ENCODE measurements at places on chromosomes 11 and 22.

GRCh38 chr11:47415949-47416472 is 7.6 kb downstream of the SLC39A13 start:
- H3K27me3 ChIP-seq = no peaks in the 10 kb centered on the region
- peak overlapping the region; percentile 33 for H3K27ac ChIP-seq
- peaks cover 3% of the 10 kb centered on the region for H3K4me1 ChIP-seq
- peak; percentile 49 for DNase-seq
- peaks cover 67% of the 10 kb centered on the region for H3K36me3 ChIP-seq

DNA sequence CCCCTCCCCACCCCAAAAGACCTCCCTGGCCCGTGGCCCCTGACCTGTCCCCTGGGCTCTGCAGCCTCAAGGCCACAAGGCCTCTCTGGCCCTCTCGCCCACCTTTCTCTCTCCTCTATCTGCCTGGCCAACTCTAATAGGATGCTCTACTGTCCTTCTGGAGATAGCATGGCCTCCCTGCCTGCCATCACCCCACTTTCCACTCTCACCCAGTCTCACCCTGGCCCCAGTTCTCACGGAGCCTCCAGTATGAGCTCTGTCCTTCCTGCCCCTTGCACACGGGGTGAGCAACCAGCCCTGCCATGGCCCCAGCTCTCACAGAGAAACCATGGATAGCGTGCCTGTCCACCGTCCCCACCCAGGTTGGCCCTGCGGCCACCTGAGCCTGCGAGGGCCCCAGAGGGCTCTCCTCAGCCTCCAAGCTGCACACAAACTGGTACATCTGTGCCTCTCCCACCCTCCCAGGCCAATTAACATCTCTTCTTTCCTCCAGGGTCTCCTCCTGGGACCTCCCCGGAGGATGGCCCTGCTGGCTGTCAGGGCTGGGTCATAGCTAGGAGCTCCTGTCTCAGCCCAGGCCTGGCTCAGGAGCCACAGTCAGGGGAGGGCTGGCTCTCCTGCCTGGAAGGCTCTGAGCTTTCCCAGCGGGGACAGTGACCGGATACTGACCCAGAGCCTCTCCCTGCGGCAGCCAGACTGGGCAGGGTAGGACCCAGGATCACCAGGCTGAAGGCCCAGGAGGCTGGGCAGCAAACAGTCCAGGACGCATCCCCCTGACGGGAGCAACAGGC is 22.3 kb downstream of the RTN4R start:
- H3K4me1 ChIP-seq = peaks cover 21% of the 10 kb centered on the region
- H3K27me3 ChIP-seq = no peaks in the 10 kb centered on the region
- no peak overlapping the region for H3K4me3 ChIP-seq
- no peak for DNase-seq
- H3K27ac ChIP-seq = no peak overlapping the region

DNA sequence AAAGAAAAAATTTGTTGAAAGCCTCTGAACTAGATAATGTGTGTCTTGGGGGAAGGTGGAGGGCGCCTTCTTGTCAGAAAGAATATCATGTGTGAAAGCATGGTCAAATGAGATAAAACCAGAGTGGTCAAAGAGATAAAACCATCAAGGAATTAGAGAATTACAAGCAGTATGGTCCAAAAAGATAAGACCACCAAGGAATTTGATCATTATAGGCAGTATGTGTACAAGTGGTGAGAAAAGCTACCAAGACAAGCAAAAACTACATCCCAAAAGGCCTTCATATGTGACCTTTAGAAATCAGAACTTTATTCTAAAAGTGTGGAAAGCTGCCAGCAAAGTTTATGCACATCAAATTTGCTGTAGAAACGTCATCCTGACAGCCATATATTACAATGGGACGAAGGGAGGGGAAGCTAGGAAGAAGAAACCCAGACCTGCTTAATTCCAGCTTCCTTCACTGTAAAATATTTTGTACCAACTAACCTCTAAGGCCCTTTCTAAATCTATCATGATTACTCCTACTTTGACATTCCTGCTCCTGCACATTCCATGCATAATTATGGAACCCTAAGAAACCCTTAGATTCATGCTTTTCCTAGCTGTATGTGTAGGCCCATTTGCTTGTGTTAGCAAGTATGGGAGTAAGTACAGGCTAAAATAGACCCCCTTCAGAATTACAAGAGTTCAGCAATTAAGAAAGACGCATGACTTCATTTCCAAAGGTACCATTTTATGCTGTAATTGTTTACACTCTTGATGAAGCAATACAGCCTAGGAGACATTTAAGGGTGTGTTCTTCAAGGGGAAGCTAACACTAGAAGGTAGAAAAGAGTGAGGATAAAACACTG is 51.6 kb downstream of the LGR4 start:
- H3K4me3 ChIP-seq = no peak overlapping the region
- H3K27ac ChIP-seq = peak overlapping the region; percentile 22
- no peaks in the 10 kb centered on the region for H3K27me3 ChIP-seq
- no peak for DNase-seq
- H3K4me1 ChIP-seq = peaks cover 2% of the 10 kb centered on the region
- no peaks in the 10 kb centered on the region for H3K36me3 ChIP-seq

DNA sequence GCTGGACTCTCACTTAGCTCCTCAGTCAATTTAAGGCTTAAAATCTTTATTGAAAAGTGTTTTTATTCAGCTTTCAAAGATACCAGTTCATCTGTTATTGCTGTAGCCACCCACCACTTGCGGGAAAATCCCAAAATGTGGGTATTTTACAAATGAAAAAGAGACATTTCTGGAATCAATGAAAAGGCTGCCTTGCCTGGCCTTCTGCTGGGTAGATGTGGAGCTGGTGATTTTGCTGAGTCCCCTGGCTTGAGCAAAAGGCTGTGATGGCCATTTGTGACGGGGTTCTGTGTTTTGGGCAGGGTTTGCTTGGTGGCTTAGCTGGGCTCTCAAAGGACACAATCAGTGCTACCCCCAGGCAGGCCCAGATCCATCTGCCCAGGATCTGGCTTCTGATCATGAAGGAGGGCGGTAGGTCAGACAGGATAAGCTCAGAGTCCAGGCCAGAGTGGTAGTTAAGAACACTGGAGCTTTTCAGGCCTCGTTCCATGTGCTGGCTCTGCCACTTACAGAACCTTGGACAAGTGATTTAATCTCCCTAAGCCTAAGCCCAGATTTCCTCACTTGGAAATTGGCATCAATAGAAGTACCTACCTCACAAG is 36.1 kb downstream of the UBASH3B start:
- H3K27me3 ChIP-seq = no peaks in the 10 kb centered on the region
- H3K36me3 ChIP-seq = no peaks in the 10 kb centered on the region
- no peaks in the 10 kb centered on the region for H3K4me1 ChIP-seq
- H3K27ac ChIP-seq = peak overlapping the region; percentile 48
- no peak for DNase-seq

DNA sequence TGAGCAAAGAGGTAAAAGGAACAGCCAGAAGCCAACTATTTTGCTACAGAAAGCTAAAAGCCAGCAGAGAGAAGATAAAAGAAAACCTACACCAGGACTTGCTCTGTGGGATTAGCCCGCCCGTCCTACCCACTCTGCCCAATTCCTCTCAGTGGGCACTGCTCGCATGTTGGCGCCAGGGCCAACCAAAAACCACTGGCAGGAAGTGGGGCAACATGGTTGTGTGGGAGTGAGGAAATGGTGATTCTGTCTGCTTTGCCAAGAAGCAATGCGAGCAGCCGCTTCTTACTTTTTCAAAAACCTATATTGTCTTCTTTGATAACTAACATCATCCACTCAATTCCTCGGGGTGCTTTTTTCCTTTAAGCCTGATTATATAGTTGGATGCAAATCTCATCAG is 14.2 kb upstream of the APOA1 start:
- peak overlapping the region; percentile 87 for H3K27ac ChIP-seq
- peaks cover 24% of the 10 kb centered on the region for H3K4me1 ChIP-seq
- no peaks in the 10 kb centered on the region for H3K27me3 ChIP-seq
- peaks cover 54% of the 10 kb centered on the region for H3K36me3 ChIP-seq
- no peak for DNase-seq
- no peak overlapping the region for H3K4me3 ChIP-seq

- H3K4me1 ChIP-seq = no peaks in the 10 kb centered on the region
- peaks cover 1% of the 10 kb centered on the region for H3K27me3 ChIP-seq
- H3K36me3 ChIP-seq = no peaks in the 10 kb centered on the region
- no peak overlapping the region for H3K27ac ChIP-seq
- DNase-seq = no peak
Observed at GRCh38 chr11:64659417-64660144, 63.4 kb downstream of the NRXN2 start.

DNA sequence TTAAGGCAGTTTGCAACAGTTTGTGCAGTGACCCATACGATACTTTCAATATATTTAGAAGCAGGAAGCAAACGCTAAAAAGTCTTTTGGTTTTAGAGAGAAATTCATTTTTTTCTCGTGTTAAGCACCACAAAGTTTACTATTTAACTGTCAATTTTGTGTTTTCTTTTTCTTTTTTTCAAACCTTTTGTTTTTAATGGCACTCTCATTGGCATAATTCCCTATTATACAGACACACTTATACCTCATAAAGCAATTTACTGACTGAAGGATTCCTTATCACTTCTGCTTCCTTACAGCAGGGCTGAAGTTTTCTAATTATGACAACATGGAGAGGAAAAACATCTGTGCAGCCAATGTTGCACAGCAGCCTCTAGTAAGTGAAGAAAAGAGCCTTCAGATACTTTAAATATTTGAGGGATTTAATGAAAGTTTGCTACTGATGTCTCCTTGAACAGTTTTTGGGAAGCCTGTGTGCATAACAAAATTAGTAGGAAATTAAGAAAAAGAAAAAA is 2191.2 kb downstream of the LRRC4C start:
- H3K27ac ChIP-seq = no peak overlapping the region
- DNase-seq = no peak
- no peaks in the 10 kb centered on the region for H3K36me3 ChIP-seq
- no peaks in the 10 kb centered on the region for H3K4me1 ChIP-seq
- no peaks in the 10 kb centered on the region for H3K27me3 ChIP-seq
- no peak overlapping the region for H3K4me3 ChIP-seq

GRCh38 chr22:20509344-20510047 is 2.1 kb downstream of the MED15 start:
- no peaks in the 10 kb centered on the region for H3K27me3 ChIP-seq
- DNase-seq = peak; percentile 88
- peak overlapping the region; percentile 33 for H3K4me3 ChIP-seq

DNA sequence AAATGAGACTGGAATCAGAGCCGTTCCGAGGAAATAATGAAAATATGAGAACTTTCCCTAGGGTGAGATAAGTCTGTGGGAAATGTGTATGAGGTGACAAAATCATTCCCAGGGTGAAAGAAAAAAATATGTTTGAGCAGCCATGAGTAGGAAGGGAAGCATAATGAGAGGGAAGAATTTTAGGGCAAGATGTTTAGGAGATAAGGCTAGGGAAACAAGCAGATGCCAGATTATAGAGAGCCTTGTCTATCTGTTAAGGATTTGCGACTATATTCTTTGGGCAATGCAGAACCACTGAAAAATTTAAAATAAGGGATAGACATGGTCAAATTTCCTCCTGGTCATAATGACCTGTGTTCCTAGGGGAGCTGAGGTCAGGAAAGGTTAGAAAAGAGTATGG is 54.4 kb downstream of the STIM1 start:
- H3K36me3 ChIP-seq = no peaks in the 10 kb centered on the region
- H3K27ac ChIP-seq = no peak overlapping the region

DNA sequence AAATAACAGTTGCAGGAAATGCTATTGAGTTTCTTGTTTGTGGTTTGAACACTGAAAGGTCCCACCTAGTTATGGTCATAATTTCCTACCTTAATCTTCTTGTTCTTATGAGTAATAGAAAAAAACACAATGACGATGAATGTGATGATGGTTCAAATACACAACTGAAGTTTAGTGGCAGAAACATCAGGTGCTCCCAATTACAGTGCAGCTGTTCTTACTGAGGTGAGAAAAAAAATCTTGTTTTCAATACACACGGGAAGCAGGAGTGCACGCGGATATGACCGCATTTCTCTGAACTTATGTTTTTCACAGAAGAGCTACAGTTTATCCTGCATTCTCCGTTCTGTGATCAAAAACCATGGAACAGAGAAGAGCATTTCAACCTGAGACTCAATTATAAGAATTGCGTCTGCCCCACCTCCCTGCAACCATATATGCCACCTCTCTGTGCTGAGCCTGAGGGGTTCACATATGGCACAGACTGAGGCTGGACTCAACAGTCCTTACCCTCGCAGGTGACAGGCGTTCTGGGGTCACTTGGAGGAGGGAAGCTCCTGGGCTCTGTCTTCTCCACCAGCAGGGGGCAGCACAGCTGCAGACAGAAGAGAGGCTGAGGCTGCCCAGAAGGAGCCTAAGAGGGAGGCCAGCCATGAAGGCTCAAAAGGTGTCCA is 99.7 kb upstream of the IGLL5 start:
- no peak overlapping the region for H3K4me3 ChIP-seq
- no peaks in the 10 kb centered on the region for H3K27me3 ChIP-seq
- H3K4me1 ChIP-seq = peaks cover 45% of the 10 kb centered on the region
- H3K36me3 ChIP-seq = no peaks in the 10 kb centered on the region
- DNase-seq = peak; percentile 58

GRCh38 chr11:9138612-9139579 is 47.5 kb upstream of the SCUBE2 start:
- H3K36me3 ChIP-seq = peaks cover 32% of the 10 kb centered on the region
- H3K4me1 ChIP-seq = no peaks in the 10 kb centered on the region
- H3K27me3 ChIP-seq = no peaks in the 10 kb centered on the region
- H3K27ac ChIP-seq = no peak overlapping the region

GRCh38 chr22:38957046-38957770 is at the start of gene APOBEC3A:
APOBEC3A (plus strand) TSS chr22:38957609; CDS start chr22:38957692, 83 bp downstream.
- H3K36me3 ChIP-seq = no peaks in the 10 kb centered on the region
- no peak for DNase-seq
- H3K27me3 ChIP-seq = no peaks in the 10 kb centered on the region
- H3K4me1 ChIP-seq = peaks cover 26% of the 10 kb centered on the region
- H3K27ac ChIP-seq = no peak within 1 kb of the TSS

GRCh38 chr11:22084056-22084455 is 108.8 kb upstream of the ANO5 start:
- H3K27ac ChIP-seq = no peak overlapping the region
- H3K4me1 ChIP-seq = peaks cover 9% of the 10 kb centered on the region
- DNase-seq = no peak
- no peaks in the 10 kb centered on the region for H3K27me3 ChIP-seq

DNA sequence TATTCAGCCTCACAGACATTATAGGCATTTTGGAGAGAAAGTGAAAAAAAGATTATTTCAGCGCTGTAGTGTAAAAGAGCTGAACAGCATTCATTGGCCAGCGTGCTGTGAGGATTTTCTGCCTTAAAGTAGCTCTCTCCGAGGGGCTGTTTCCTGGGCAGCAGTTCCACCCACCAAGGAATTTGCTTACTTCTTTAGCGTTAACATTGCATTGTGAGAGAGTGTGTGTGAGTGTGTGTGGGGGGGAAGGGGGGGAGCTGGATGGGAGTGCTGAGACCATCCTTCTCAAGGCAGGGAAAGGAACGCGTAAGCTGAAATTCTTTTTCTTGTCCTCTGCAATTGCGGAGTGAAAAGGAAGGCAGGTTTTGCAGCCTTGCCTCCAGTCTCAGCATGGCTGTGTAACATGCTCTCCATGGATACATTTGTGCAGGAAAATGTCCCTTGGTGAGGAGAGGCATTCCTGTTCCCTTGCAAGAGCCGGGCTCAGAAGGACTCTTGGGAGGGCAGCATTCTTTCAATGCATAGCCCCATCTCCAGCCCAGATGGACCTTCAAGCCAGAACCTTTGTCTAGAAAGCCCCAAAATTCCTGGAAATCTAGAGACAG is 159.9 kb upstream of the NAV2 start:
- H3K27me3 ChIP-seq = no peaks in the 10 kb centered on the region
- no peak overlapping the region for H3K27ac ChIP-seq
- H3K36me3 ChIP-seq = no peaks in the 10 kb centered on the region

GRCh38 chr11:96313163-96313562 is 29.8 kb downstream of the MAML2 start:
- peaks cover 25% of the 10 kb centered on the region for H3K4me1 ChIP-seq
- H3K27me3 ChIP-seq = no peaks in the 10 kb centered on the region
- no peak for DNase-seq
